ENCODE measurements at places on chromosomes 7 and 10.

DNA sequence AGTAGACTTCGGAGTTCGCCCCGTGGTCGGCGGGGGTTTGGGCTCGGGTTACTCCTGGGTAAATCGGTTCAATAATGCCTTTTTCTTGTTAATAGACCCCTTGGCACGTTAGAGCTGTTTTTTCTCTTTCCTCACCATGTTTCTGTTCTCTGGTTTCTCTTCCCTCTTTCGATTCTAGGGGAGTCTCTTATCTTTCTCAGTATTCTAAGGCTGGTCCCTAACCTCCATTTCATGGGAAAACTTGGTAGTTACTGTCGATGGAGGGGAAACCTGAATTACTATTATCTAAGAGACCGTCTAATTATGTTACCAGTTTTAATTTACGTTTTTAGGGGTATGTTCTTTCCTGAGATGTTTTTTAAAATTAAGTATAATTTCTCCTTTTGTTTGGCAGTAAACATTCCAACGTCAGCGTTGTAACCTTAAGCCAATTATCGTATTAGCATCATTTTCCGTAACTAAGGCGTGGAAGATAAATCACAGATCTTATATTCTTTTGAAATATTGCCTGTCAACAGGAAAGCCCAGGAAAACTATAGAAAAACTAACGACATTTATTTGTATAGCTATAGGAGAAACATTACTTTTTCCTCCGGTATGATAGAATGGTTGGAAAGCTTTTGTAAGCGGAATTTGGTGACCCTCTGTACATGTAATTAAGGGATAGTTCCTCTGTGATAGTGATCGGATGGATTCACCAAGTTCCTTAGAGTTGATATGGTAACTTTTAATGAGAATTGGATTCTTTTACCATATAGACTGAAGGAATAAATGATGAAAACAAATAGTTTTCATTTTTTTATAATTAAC is 847 bp downstream of the BTAF1 start:
- no peak for DNase-seq

DNA sequence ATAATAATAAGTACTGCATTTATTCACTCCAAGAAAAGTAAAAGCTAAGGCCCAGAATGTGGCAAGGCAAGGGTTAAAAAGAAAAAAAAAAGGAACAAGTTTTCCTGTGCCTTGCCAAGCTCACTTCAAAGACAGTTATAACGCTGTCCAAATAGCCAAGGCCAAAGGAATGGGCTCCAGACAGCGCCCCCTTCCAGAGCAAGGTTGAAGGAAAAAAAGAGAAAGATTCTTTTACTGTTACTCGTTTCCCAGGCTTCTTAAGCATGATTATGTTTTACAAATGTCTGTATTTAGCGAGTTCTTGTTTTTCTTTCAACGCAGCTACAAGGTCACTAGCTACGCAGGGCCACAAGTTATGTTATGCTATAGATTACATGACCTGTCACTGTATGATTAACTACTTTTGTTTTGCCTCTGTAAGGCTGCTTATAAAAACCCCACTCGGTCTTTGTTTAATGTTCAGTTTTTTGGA is 9.1 kb upstream of the EIF4H start:
- DNase-seq = no peak

DNA sequence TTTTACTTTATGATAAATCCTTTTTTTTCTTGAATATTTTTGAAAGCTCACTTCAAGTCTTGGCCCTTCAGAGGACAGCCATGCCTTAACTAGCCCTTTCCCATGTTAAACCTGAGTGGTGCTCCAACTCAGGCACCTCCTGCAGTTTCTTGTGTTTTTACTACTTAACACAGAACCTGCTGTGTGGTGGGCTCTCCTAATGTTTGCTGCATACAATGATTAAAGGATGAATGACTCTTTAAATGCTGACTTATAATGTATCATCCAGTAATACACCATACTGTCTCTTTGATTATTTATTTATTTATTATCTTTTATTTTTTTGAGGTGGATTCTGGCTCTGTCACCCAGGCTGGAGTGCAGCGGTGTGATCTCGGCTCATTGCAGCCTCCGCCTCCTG is 179.4 kb downstream of the SEMA3E start:
- DNase-seq = no peak

GRCh38 chr7:87413029-87413428 is 62.5 kb downstream of the ABCB4 start:
- no peak for DNase-seq

- no peak for DNase-seq
Observed at GRCh38 chr7:12323415-12323814, 80.2 kb downstream of the VWDE start.

DNA sequence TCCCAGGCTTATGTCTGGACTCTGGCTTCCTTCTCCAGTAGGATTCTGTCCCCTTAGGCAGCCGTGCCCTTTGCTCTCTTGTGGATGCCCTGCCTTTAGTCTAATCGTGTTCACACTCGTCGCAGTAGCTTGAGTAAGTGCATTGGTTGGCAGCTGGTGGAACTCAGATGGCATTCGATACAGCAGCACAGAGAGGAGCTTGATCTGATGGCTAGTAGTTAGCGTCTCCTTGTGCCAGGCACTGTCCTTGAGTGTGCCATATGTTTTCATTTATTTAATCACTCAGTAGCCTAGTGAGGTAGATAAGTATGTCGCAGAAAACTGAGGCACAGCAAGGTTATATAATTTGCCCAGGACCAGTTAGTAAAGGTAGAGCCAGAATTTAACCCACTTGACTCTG is 18.2 kb upstream of the PARP12 start:
- DNase-seq = no peak

- no peak for DNase-seq
Observed at GRCh38 chr10:117924820-117925219, 121.9 kb downstream of the RAB11FIP2 start.

DNA sequence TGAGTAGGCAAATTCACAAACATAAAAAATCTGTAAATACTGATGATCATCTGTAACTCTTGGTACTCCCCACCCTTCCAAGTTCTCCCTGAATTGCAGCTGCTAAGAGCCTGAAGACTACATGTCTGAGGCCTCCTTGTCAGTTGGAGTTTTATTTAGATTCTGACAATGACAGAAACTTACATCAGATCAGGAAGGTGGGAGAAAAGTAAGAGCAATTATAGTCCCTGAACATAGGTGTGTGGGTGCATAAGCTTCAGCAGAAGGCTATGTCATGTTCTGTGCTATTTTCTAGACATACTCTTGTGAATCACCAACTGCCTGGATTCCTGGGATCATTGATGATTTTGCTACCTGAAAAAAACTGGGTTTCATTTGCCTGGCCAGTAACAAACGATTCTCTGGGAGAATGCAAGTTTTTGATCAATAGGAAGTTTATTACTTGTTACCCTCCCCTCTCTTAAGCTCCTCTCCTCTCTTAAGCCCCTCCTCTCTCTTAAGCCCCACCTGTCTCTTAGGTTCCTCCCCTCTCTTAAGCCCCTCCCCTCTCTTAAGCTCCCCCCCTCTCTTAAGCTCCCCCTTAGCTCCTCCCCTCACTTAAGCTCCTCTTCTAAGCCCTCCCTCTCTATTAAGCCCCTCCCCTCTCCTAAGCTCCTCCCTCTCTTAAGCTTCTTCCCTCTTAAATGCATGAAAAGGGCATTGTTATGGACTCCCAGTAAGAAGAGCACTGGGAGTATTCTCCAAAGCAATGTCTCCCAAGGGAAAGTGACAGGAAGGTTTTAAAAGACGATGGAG is 1183.4 kb upstream of the AUTS2 start:
- DNase-seq = no peak

Measured in activated CD8-positive, alpha-beta memory T cell treated with anti-CD3 and anti-CD28 coated beads, Interleukin-2, amount 50 U/mL, for 48 hours (primary cell).